ENCODE measurements at places on chromosomes 7 and 10. TPM values are rescaled to one million over a fixed set of nuclear protein-coding genes. Genes with fewer than 3 reads are reported as not detected.

GRCh38 chr7:143223784-143224183, 1.9 kb downstream of the TAS2R40 start:
- DNase-seq: no peak

DNA sequence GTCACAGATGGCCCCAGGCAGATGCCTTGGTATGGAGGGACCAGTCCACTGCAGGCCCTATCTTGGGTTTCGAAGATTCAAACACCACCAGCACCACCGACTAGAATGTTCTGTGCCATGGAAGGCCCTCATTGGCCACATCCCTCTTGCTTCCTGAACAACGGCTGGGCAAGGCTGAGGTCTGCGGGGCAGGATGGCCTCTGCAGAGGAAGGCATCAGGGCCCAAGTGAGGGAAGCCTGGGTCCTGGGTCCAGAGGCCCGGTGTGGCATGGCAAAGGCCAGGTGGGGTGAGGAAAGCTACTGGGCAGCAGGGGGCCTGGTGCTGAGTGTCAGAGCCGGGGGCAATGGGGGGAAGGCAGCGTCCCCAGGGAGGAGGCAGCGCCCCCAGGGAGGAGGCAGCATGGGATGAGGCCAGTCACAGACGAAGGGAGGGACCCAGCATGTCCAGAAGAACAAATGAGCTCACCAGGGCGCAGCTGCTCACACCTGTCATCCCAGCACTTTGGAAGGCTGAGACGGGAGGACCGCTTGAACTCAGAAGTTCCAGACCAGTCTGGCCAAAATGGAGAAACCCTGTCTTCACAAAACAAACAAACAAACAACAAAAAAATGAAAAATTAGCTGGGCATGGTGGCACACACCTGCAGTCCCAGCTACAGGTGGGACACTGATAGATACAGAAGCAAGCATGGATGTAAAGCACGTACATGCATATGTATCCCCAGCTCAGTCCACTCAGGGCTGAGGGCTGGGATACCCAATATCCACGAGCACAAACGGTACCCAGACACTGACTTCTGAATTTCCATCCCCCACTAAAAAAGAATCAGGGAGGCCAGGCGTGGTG, 64.4 kb downstream of the PROSER2 start:
- no peak for DNase-seq

- no peak for DNase-seq
Observed at GRCh38 chr7:26993816-26994810, 101.7 kb downstream of the HOXA1 start.

DNA sequence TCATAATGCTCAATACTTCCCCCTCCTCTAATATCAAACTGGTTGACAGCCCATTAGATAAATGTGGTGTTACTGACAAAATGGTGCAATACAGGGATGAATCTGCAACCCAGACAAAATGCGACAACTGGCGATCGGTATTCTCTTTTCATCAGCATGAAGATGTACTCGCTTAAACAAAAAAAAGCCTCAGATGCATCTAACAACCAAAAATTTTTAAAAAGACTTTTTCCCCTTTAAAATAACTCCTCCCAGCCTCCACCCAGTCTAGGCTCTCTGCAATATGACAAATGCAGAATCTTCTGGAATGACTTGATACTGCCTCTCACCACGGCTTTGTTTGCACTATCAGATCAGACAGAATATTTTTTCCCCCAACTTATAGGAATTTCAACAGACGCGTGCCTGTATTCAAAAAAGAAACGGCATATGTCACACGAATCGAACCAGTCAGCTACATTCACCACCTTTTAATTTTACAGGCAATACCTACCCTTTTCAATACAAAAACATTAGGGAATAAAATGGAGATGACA, 1.2 kb downstream of the YWHAG start:
- DNase-seq: no peak

GRCh38 chr7:130865408-130866236, 131.6 kb upstream of the KLF14 start:
- DNase-seq: no peak

- no peak for DNase-seq
Observed at GRCh38 chr7:57342954-57343353, 107.0 kb upstream of the ZNF716 start.

GRCh38 chr10:72814099-72814790, 79.3 kb upstream of the OIT3 start:
- no peak for DNase-seq

DNA sequence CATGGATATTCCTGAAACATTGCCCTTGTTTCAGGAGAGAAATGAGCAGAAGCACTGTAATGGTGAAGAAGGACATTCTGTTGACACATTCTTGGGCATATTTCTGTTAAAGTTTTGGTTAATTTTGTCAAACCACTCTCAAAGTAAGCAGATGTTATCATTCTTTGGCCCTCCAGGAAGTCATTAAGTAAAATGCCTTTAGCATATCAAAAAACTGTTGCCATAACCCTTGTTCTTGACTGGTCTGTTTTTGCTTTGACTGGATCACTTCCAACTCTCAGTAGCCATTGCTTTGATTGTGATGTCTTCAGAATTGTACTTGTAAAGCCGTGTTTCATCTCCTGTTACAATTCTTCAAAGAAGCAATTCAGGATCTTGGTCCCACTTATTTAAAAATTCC, 404.3 kb upstream of the LRRTM3 start:
- DNase-seq: no peak

DNA sequence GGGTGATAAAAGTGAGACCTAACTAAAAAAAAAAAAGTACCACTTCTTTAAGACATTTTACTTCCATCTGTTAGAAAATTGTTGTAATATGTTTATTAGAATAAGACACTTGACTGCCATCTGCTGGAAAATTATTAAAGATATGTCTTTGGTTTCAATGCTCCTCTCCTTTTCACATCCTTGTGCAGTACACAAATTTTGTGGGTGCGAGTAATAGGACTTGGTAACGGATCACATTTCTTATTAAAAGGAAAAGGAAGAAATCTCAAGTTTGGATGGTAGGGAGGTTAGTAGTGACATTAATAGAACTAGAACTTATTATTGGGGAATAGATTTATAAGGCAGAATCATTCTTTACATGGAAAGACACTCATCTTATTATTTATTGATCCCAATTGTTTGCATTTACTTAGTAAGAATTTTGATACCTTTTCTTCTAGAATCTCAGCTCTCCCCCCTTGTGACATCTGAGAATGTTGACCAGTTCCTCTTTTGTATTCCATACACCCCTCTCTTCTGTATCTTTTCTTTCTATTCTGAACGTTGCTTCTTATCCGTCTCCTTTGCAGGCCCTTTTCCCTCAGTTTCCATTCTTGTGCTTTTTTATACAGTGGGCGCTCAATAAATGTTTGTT, 43.0 kb upstream of the RPA3 start:
- no peak for DNase-seq

GRCh38 chr10:103932271-103932670, 14.3 kb upstream of the STN1 start:
- DNase-seq: no peak

GRCh38 chr7:129616530-129616929, 5.0 kb downstream of the NRF1 start:
- no peak for DNase-seq

DNA sequence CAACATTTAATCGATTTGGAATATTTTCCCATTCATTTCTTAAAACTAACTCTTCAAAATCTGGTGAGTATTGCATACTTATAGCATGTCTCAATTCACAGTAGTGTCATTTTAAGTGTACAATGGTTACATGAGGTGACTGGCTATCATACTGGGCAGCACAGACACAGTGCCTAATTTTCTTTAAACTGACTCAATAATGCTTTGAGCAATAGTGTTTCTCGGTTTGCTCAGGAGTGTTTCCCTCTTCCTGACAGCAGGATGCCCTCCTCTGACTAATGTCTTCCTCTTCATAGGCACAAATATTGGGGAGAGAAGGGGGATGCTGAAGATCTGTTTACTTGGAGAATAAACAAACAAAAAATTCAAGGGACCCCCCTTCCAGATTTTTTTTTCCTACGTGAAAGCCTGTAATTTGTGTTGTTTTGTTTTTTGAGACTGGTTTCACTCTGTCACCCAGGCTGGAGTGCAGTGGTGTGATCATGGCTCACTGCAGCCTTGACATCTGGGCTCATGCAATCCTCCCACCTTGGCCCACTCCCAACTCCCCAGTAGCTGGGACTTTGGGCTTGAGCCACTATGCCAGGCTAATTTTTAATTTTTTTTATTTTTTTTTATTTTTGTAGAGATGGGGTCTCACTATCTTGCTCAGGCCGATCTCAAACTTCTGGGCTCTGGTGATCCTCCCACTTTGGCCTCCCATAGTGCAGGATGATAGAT, 2.2 kb downstream of the MRC1 start:
- no peak for DNase-seq

DNA sequence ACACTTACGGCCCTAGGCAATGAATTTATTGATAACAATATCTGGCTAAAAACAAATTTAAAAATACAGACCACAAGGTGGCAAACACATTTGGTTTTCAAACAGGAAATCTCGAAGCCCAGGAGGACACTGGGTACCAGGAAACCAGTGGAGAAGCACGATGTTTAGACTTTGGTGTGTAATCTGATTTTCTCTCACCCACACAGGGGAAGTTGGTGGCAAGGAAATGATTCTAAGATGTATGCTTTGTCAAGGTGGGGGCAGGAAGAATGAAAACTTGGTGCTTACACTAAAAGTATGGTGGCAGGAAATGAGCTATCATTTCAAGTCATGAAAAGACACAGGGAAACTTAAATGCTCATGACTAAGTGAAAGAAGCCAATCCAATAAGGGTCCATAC, 113.2 kb upstream of the ANKRD1 start:
- DNase-seq: no peak

DNA sequence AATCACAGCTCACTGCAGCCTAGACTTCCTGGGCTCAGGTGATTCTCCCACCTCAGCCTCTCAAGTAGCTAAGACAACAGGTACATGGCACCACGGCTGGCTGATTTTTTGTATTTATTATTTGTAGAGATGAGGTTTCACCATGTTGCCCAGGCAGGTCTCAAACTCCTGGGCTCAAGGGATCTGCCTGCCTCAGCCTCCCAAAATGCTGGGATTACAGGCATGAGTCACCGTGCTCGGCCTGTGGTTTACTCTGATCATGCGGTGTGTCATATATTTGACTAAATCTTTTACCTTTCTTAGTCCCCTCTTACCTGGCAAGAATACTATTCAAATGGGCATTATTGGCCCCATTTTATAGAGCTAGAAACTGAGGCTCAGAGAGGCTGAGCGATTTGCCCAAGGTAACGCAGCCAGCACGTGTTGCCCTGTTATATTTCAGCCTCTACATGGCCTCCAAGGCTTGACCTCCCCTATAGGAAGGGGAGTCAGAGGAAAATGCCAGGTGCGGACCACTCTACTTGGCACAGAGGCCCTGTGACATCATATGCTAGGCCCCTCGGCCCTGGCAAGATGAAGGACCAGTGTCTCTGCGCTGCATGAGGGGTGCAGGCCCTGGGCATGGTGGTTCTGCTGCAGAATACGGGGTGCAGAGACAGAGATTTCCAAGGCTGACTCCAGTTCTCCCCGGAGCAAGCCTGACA, 8.2 kb downstream of the ZCCHC24 start:
- DNase-seq: peak; percentile 78

The PLXNA4 gene
- 7.0 TPM for total RNA-seq

The AKR1B15 gene
- not detected for total RNA-seq

The HTRA1 gene
- 83.7 TPM for total RNA-seq

The CFAP70 gene
- 1.7 TPM for total RNA-seq

The PTEN gene
- total RNA-seq: 69.8 TPM

The CCDC146 gene
- total RNA-seq: 25.4 TPM

The C10orf143 gene
- total RNA-seq: 3.6 TPM

The AGAP4 gene
- total RNA-seq: 13.2 TPM

The HOXA10 gene
- 11.2 TPM for total RNA-seq

The PTPN12 gene
- total RNA-seq: 70.2 TPM

The PHYHIPL gene
- 0.29 TPM for total RNA-seq

Data from lower leg skin (tissue), 4 donors.